ENCODE measurements at places on chromosomes 5 and 9. TPM values are rescaled to one million over a fixed set of nuclear protein-coding genes. Genes with fewer than 3 reads are reported as not detected.

- no peak overlapping the region for H3K27ac ChIP-seq
- no peaks in the 10 kb centered on the region for H3K36me3 ChIP-seq
- peaks cover 2% of the 10 kb centered on the region for H3K4me1 ChIP-seq
- DNase-seq, result no peak
- H3K27me3 ChIP-seq, result peaks cover 20% of the 10 kb centered on the region
These were observed 154.2 kb upstream of the DAB2 start for GRCh38 chr5:39578887-39579497.

- H3K27me3 ChIP-seq, result no peaks in the 10 kb centered on the region
- H3K4me1 ChIP-seq, result no peaks in the 10 kb centered on the region
- no peak overlapping the region for H3K27ac ChIP-seq
- no peaks in the 10 kb centered on the region for H3K36me3 ChIP-seq
These were observed 236.4 kb downstream of the CAAP1 start for GRCh38 chr9:26656003-26656870.

The PCDHA4 gene
- not detected for total RNA-seq

DNA sequence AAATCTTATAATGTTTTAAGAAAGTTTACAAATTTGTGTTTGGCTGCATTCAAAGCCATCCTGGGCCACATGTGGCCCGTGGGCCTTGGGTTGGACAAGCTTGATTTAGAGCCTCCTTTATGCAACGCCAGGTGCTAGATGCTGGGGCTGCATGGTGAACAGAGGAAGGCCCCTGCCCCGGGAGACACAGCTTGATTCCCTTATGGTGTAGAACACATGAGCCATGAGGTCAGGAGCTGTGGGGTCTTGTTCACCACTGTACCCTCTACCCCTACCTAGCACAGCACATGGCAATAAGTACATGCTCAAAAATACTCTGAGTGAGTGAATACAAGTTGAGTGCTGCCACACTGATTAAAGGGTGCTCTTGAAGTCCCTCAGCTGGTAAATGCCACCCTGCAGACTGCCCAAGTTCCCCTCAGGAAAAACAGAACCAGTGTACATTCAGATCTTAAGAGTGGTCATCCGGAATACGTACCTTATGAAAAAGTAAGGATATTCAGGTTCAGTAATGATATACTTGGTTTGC is 71.9 kb downstream of the ARRDC3 start:
- no peaks in the 10 kb centered on the region for H3K27me3 ChIP-seq
- no peak overlapping the region for H3K4me3 ChIP-seq
- peaks cover 44% of the 10 kb centered on the region for H3K4me1 ChIP-seq
- peaks cover 3% of the 10 kb centered on the region for H3K36me3 ChIP-seq
- DNase-seq, result no peak

DNA sequence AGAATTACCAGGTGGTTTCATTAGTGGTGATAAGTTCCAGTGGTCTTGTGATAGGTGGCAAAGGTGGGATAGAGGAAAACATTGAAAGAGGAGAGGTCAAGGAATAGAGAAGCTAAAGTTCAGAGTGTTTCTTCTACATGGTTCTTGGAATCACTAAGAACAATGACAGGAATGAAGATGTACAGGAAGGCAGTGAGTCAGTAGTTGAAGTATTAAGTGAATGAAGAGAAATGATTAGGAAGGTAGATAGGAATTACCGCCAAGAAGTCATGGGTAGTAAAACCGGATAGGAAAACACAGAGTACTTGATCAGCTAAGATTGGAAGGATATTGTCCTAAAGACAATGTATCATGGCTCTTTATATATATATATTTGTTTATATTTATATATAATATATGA is 37.9 kb upstream of the RASA1 start:
- H3K27me3 ChIP-seq, result no peaks in the 10 kb centered on the region
- H3K4me1 ChIP-seq, result peaks cover 5% of the 10 kb centered on the region
- DNase-seq, result no peak
- H3K27ac ChIP-seq, result no peak overlapping the region
- no peaks in the 10 kb centered on the region for H3K36me3 ChIP-seq

GRCh38 chr5:171092194-171092593 is 216.9 kb upstream of the TLX3 start:
- no peaks in the 10 kb centered on the region for H3K4me1 ChIP-seq
- H3K27me3 ChIP-seq, result no peaks in the 10 kb centered on the region
- H3K4me3 ChIP-seq, result no peak overlapping the region
- DNase-seq, result no peak
- no peak overlapping the region for H3K27ac ChIP-seq
- no peaks in the 10 kb centered on the region for H3K36me3 ChIP-seq

DNA sequence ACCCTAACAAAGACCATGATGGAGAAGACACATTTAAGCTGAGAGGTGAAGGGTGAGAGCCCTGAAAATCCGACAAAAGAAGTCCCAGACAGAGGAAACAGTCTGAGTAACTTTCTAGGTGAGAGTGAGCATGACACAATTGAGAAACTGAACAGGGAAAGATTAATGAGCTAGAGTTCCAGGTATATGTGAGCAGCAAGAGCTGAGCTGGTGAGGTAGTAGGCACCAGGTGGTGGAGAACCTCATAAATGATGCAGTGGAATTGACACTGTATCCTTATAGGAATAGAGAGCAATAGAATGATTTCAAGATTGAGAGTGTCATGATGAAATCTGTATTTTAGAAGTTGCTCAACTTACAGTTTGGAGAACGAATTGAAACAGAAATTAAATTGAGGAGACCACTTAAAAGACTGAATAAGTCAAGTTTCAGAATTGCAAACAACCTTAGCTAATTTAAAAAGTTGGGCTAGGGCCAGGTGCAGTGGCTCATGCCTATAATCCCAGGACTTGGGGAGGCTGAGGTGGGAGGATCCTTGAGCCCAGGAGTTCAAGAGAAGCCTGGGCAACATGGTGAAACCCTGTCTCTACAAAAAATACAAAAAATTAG is 89.8 kb downstream of the NREP start:
- H3K27me3 ChIP-seq, result peaks cover 2% of the 10 kb centered on the region
- no peak for DNase-seq
- H3K4me3 ChIP-seq, result no peak overlapping the region

The TEK gene
- total RNA-seq, result not detected

DNA sequence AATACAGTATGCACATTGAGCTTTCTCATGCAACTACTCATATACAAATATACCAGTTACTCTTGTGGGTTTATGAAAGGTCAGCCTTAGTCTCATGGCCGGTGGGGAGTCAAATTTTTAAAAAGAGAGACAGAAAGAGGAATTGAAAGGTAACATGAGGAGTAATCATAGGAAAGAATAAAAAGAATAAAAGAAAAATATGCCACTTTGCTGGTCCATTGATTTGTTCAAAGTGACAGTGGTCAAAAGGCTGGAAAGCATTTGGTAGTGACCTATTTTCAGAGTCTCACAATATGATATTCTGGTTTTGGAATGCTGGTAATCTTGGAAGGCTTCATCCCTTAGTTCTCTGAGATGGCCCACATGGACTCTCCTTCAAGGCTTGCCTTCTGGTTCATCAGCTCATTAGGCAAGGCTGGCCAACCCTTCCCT is 67.0 kb downstream of the ZNF366 start:
- no peaks in the 10 kb centered on the region for H3K4me1 ChIP-seq
- H3K27ac ChIP-seq, result no peak overlapping the region
- H3K36me3 ChIP-seq, result no peaks in the 10 kb centered on the region
- H3K27me3 ChIP-seq, result peaks cover 14% of the 10 kb centered on the region
- H3K4me3 ChIP-seq, result no peak overlapping the region

GRCh38 chr5:134370871-134371833 is at the start of gene UBE2B:
Gene UBE2B (plus strand): TSS chr5:134371569. CDS start chr5:134371596, 27 bp downstream.
- H3K4me1 ChIP-seq, result peaks cover 44% of the 10 kb centered on the region
- peak; percentile 94 for DNase-seq
- H3K27ac ChIP-seq, result peak within 1 kb of the TSS; percentile 96
- H3K27me3 ChIP-seq, result no peaks in the 10 kb centered on the region

The ANKRD31 gene
- 0.28 TPM for total RNA-seq

DNA sequence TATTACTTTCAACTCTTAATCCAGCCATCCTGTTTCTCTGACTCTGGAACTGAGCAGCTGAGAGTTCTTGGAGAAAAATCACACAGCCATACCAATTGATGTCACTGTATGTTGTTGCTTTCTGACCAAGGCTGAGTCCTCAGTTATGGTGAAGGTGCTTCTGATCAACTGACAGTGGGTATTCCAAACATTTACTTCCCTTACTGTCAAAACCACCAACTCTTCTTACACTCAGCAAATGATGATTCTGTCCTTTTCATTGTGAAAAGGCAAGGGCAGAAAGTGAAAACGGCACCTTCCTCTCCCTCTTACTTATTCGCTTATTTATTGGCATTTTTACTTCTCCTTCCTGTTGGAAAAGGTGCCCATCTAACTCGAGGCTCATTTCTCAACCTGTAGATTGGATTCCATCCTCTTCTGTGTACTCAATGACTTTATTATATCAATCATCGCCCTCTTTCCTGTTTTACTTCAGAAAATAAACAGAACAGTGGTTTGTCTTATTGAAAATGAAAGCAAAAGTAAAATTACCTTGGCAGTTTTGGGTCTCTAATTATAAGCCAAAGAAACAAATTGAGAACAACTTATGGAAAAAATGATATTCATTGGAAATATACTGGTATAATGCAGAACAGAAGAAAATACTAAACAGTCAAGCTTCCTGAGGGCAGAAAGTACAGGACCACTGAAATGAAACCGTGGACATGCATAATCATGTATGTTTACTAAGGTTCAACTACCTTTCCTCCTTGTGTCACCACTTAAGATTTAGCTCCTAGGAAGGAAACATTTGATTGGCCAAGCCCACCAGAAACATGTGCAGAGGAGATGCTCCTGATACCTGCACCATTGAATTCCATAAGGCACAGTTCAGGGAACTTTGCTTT is 104.5 kb upstream of the CHD1 start:
- H3K4me3 ChIP-seq, result peak overlapping the region; percentile 77
- H3K4me1 ChIP-seq, result peaks cover 66% of the 10 kb centered on the region
- DNase-seq, result no peak
- peaks cover 5% of the 10 kb centered on the region for H3K36me3 ChIP-seq
- no peaks in the 10 kb centered on the region for H3K27me3 ChIP-seq

- no peaks in the 10 kb centered on the region for H3K36me3 ChIP-seq
- no peaks in the 10 kb centered on the region for H3K27me3 ChIP-seq
- H3K4me1 ChIP-seq, result peaks cover 35% of the 10 kb centered on the region
- peak; percentile 54 for DNase-seq
- peak overlapping the region; percentile 92 for H3K4me3 ChIP-seq
These were observed 722 bp downstream of the SLC22A4 start for GRCh38 chr5:132294728-132295504.

The TSSK1B gene
- total RNA-seq, result not detected

The PITX1 gene
- total RNA-seq, result 0.39 TPM

The PPIP5K2 gene
- 52.5 TPM for total RNA-seq

DNA sequence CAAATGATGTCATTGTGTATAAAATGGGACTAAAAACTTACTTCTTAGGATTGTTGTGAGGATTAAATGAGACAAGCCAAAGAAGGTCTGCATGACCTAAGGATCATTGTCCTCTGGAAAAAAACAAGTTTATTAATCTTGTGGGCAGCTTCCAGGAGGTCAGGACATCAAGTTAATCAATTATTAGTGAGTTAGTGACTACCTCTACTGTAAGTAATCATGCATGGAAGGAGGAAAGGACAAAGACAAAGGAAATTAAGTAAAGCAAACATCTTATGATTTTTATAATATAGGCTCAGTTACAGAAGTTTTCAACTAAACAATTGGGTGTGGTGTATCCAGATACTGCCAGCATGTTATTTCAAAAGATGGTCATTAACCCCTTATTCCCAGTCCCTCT is 129.3 kb upstream of the TUT7 start:
- H3K4me3 ChIP-seq, result no peak overlapping the region
- peaks cover 3% of the 10 kb centered on the region for H3K27me3 ChIP-seq
- H3K27ac ChIP-seq, result no peak overlapping the region
- H3K36me3 ChIP-seq, result no peaks in the 10 kb centered on the region
- DNase-seq, result no peak
- H3K4me1 ChIP-seq, result peaks cover 9% of the 10 kb centered on the region

- H3K4me1 ChIP-seq, result no peaks in the 10 kb centered on the region
- DNase-seq, result no peak
- peaks cover 8% of the 10 kb centered on the region for H3K27me3 ChIP-seq
- H3K4me3 ChIP-seq, result no peak overlapping the region
- H3K36me3 ChIP-seq, result no peaks in the 10 kb centered on the region
- no peak overlapping the region for H3K27ac ChIP-seq
These were observed 117.6 kb downstream of the EFNA5 start for GRCh38 chr5:107553117-107553555.

The MLANA gene
- not detected for total RNA-seq

- no peak overlapping the region for H3K4me3 ChIP-seq
- no peaks in the 10 kb centered on the region for H3K36me3 ChIP-seq
- DNase-seq, result no peak
These were observed 317.6 kb downstream of the CWC27 start for GRCh38 chr5:65086234-65086890.

The KDM3B gene
- total RNA-seq, result 52.8 TPM

DNA sequence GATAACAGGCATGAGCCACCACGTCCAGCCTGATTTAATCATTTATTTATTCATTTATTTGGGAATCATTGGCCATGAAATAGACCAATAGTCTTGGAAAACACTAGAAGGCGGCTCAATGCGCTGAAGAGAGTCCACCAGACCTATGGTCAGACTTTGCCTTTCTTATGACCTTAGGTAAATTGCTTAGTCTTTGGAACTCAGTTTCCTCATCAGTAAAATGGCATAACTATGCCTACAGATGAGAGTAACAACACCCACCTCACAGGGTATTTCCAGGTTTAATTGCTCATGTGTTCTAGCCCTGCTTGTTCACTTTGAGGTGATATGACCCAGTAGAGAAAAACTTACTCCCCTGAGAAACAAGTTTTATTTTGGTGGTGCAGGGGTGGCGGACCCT is 38.2 kb upstream of the CPEB4 start:
- H3K4me3 ChIP-seq, result no peak overlapping the region
- H3K36me3 ChIP-seq, result no peaks in the 10 kb centered on the region

GRCh38 chr5:131366428-131366827 is 102.6 kb downstream of the CDC42SE2 start:
- no peak for DNase-seq
- no peaks in the 10 kb centered on the region for H3K27me3 ChIP-seq
- no peak overlapping the region for H3K4me3 ChIP-seq
- peaks cover 57% of the 10 kb centered on the region for H3K4me1 ChIP-seq

- no peak for DNase-seq
- peaks cover 6% of the 10 kb centered on the region for H3K27me3 ChIP-seq
- H3K36me3 ChIP-seq, result peaks cover 11% of the 10 kb centered on the region
These were observed 1.6 kb downstream of the ANKDD1B start for GRCh38 chr5:75612901-75613300.

GRCh38 chr5:137310051-137310730 is 188.9 kb downstream of the SPOCK1 start:
- no peaks in the 10 kb centered on the region for H3K4me1 ChIP-seq
- H3K4me3 ChIP-seq, result no peak overlapping the region
- H3K27me3 ChIP-seq, result peaks cover 4% of the 10 kb centered on the region
- no peak for DNase-seq

The CCDC183 gene
- not detected for total RNA-seq

The LCN9 gene
- not detected for total RNA-seq

All from activated T-helper 2 cell treated with anti-CD3 and anti-CD28 coated beads, Interferon-gamma antibody, Interleukin-2, Interleukin-4, amounts not matched to agents 10 μg/mL and 5 μg/mL and 100 μg/mL, durations not matched to agents 14 hours and 24 hours and 36 hours (primary cell).